Stomach (tissue), 19 donors: ENCODE measurements at places on chromosomes 4 and X. TPM values are rescaled to one million over a fixed set of nuclear protein-coding genes. Genes with fewer than 3 reads are reported as not detected.

Gene TMSB15A
- total RNA-seq: not detected

- H3K27ac ChIP-seq: peak overlapping the region; percentile 72
- DNase-seq: no peak
- no peak overlapping the region for H3K4me3 ChIP-seq
- H3K27me3 ChIP-seq: no peaks in the 10 kb centered on the region
Observed at GRCh38 chrX:136065044-136065671, 79.9 kb downstream of the SLC9A6 start.

- no peak for DNase-seq
- H3K27ac ChIP-seq: no peak overlapping the region
- H3K4me3 ChIP-seq: no peak overlapping the region
- H3K36me3 ChIP-seq: no peaks in the 10 kb centered on the region
- no peaks in the 10 kb centered on the region for H3K27me3 ChIP-seq
Observed at GRCh38 chrX:30904186-30904585, 15.1 kb upstream of the TAB3 start.

Gene CCSER1
- total RNA-seq: 28.1 TPM

DNA sequence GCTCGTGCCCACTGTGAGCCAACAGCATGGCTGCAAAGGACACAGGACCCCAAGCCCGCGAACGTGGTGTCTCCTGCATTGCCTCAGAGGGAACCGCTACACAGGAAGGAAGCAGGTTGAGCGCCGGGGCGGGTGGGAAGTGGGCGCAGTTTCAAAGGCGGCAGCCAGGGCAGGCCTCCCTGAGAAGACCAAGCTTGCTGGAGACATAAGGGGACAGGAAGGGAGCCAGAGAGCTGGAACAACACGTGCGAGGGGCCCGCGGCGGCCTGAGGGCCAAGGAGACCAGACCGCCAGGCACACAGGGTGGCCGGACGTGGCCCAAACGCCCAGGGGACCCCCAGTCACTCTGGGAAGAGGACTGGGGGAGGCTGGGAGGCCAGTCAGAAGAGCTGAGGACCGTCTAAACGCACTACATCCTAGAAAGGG lies 32.0 kb downstream of the CTBP1 start:
- peaks cover 90% of the 10 kb centered on the region for H3K36me3 ChIP-seq
- no peaks in the 10 kb centered on the region for H3K27me3 ChIP-seq
- H3K27ac ChIP-seq: peak overlapping the region; percentile 74
- H3K4me1 ChIP-seq: peaks cover 15% of the 10 kb centered on the region

- no peak overlapping the region for H3K4me3 ChIP-seq
- H3K27ac ChIP-seq: no peak overlapping the region
Observed at GRCh38 chrX:130836447-130836846, 66.6 kb downstream of the ENOX2 start.

GRCh38 chr4:126526335-126526734 lies 1106.4 kb upstream of the INTU start:
- H3K27ac ChIP-seq: no peak overlapping the region
- no peak for DNase-seq
- no peak overlapping the region for H3K4me3 ChIP-seq
- H3K36me3 ChIP-seq: no peaks in the 10 kb centered on the region
- no peaks in the 10 kb centered on the region for H3K27me3 ChIP-seq

GRCh38 chr4:75412746-75413145 lies 101.5 kb downstream of the RCHY1 start:
- H3K4me3 ChIP-seq: no peak overlapping the region
- no peak overlapping the region for H3K27ac ChIP-seq
- no peaks in the 10 kb centered on the region for H3K27me3 ChIP-seq
- no peaks in the 10 kb centered on the region for H3K4me1 ChIP-seq
- no peaks in the 10 kb centered on the region for H3K36me3 ChIP-seq
- DNase-seq: no peak

Gene COL4A5
- 76.8 TPM for total RNA-seq

Gene HS3ST1
- 4.2 TPM for total RNA-seq

GRCh38 chr4:2963966-2964471 lies 648 bp downstream of the GRK4 start:
- peak; percentile 55 for DNase-seq
- no peaks in the 10 kb centered on the region for H3K27me3 ChIP-seq
- H3K36me3 ChIP-seq: no peaks in the 10 kb centered on the region

DNA sequence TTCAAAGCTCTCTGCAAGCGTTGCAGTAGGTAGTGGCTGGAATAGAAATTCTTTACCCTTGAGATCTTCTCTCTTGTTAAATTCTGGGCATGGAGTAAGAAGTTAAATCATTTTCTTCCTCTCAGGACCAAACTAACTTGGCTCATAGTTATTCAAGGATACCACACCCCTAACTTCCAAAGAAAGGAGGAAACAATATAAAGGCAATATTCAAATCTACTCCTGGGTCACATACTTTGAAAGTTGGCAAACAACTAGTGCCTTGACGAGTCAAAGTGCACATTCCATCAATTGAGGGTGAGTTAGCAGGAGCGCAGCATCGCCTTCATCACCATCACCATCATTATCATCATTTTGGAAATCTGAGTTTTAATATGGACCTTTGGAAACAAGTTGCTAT lies 20.4 kb upstream of the KIT start:
- H3K36me3 ChIP-seq: no peaks in the 10 kb centered on the region
- no peak overlapping the region for H3K27ac ChIP-seq
- H3K4me3 ChIP-seq: no peak overlapping the region
- no peak for DNase-seq

- peaks cover 14% of the 10 kb centered on the region for H3K4me1 ChIP-seq
- no peak overlapping the region for H3K4me3 ChIP-seq
- H3K27ac ChIP-seq: no peak overlapping the region
- H3K27me3 ChIP-seq: no peaks in the 10 kb centered on the region
Observed at GRCh38 chr4:153757407-153757806, 2.4 kb downstream of the RNF175 start.

- no peaks in the 10 kb centered on the region for H3K36me3 ChIP-seq
- H3K27me3 ChIP-seq: no peaks in the 10 kb centered on the region
- H3K4me1 ChIP-seq: no peaks in the 10 kb centered on the region
Observed at GRCh38 chrX:124018023-124018422, 56.5 kb downstream of the STAG2 start.

- no peak overlapping the region for H3K4me3 ChIP-seq
- H3K27ac ChIP-seq: no peak overlapping the region
- H3K4me1 ChIP-seq: no peaks in the 10 kb centered on the region
- H3K27me3 ChIP-seq: no peaks in the 10 kb centered on the region
Observed at GRCh38 chr4:98749206-98749605, 90.8 kb upstream of the TSPAN5 start.

- no peaks in the 10 kb centered on the region for H3K36me3 ChIP-seq
- H3K4me1 ChIP-seq: no peaks in the 10 kb centered on the region
- H3K4me3 ChIP-seq: no peak overlapping the region
- DNase-seq: no peak
- H3K27me3 ChIP-seq: no peaks in the 10 kb centered on the region
Observed at GRCh38 chr4:14078326-14078725, 450.8 kb upstream of the BOD1L1 start.

DNA sequence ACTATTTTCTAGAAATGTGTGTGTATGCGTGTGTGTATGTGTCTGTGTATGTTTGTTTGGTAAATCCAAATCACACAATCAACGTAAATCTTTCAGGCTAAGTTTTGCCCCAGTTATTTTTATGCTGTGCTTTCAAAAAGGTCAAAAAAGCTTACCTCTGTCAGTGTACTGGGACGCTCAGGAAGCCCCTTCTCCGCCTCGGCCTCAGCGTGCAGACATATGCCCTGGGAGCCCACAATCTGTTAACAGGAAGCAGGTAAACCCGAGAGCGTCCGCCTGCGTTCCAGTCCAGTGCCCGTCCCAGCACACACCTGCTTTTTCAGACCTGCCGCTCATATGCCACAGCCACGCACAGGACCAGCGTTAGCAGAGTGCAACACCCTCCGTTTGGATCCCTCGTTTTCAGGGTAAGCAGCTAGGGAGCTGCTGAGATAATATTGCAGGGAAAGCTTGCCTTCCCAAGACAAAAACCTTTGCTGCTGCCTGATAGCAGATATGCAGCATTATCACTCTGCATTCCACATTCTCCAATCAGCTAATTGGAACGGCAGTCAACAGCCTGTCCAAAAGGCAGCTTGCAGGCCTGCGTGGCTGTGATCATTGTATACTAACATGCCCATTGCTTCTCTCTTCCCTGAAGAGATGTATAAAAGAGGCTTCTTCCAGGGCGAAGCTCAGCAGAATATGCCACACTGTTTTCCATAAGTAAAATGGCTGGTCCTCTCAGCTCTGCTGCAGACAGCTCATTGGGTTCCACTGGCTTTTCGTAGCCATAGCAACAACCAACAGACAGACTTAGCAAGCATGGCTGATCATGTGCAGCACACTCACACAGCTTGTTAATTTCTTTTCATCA lies at the start of gene SORBS2:
Gene SORBS2 (minus strand): TSS at position 686 of the 856 bp plus-strand sequence. CDS start 121,623 bp downstream, outside the sequence.
- no peaks in the 10 kb centered on the region for H3K36me3 ChIP-seq
- H3K27me3 ChIP-seq: no peaks in the 10 kb centered on the region
- H3K27ac ChIP-seq: peak within 1 kb of the TSS; percentile 86
- peak within 1 kb of the TSS; percentile 54 for H3K4me3 ChIP-seq

DNA sequence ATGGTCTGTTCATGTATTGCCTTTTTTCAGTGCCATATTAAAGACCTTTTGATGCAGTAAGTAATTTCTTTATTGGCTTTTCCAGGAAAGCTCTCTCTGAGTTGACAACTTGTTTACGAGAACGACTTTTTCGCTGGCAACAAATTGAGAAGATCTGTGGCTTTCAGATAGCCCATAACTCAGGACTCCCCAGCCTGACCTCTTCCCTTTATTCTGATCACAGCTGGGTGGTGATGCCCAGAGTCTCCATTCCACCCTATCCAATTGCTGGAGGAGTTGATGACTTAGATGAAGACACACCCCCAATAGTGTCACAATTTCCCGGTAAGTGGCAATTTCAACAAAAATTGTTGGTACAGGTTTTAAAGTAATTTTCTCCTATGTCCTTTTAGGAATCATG lies 148.0 kb downstream of the STIM2 start:
- DNase-seq: no peak
- H3K27ac ChIP-seq: no peak overlapping the region
- H3K4me3 ChIP-seq: no peak overlapping the region
- no peaks in the 10 kb centered on the region for H3K36me3 ChIP-seq
- peaks cover 14% of the 10 kb centered on the region for H3K4me1 ChIP-seq

GRCh38 chrX:144849141-144849540 lies 398.2 kb upstream of the SPANXN1 start:
- DNase-seq: no peak
- no peaks in the 10 kb centered on the region for H3K27me3 ChIP-seq
- no peaks in the 10 kb centered on the region for H3K4me1 ChIP-seq
- H3K27ac ChIP-seq: no peak overlapping the region

DNA sequence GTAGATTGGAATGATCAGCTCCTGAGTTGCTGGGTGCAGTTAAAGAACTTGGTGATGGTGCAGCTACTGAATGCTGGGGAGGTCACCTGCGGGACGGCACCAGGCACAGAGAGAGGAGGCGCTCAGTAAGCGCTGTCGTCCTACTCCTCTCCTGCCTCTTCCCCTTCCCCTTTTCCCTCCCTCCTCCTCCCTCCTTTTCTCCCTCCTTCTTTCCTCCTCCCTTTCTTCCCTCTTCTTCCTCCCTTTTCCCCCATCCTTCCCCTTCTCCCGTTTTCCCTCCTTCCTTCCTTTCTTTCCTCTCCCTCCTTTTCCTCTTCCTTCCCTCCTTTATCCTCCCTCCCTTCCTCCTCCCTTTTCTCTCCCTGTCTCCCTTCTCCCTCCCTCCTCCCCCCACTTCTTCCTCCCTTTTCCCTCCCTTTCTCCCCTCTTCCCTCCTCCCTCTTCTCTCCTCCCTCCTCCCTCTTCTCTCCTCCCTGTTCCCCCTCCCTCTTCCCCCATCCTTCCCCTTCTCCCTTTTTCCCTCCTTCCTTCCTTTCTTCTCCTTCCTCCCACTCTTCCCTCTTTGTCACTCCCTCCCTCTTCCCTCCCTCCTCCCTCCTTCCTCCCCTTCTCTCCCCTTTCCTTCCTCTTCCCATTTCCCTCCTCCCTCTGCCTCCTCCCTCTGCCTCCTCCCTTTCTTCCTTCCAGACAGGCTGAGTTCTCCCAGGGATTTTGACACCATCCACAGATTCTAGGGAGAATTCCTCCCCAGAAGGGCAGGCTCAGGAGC lies 87.9 kb upstream of the PSAPL1 start:
- H3K27me3 ChIP-seq: peaks cover 25% of the 10 kb centered on the region
- H3K4me1 ChIP-seq: no peaks in the 10 kb centered on the region
- no peak overlapping the region for H3K4me3 ChIP-seq
- DNase-seq: no peak
- H3K36me3 ChIP-seq: no peaks in the 10 kb centered on the region

Gene GC
- total RNA-seq: 5.5 TPM

Gene PDE6B
- not detected for total RNA-seq

Gene CXCL1
- total RNA-seq: 56.0 TPM

DNA sequence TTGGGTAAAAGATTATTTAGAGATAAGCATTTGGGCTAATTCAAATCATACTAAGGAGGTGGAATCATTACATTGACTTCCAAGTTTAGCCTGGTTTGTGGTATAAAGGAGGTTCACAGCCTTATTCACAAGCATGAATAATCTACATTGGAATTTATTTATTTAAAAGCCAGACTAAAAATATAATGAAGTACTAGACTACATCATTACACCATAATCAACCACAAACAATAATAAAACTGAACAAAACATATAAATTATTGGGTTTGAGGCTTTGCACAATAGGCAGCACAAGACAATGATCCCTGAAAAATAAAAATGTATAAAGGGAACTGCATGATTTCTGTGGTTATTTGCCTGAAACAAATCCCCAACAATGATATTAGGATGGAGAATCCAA lies 314.0 kb downstream of the GBA3 start:
- no peak overlapping the region for H3K4me3 ChIP-seq
- no peaks in the 10 kb centered on the region for H3K36me3 ChIP-seq
- H3K4me1 ChIP-seq: no peaks in the 10 kb centered on the region
- DNase-seq: no peak
- H3K27ac ChIP-seq: no peak overlapping the region

- peak; percentile 66 for DNase-seq
- peaks cover 3% of the 10 kb centered on the region for H3K27me3 ChIP-seq
- peaks cover 26% of the 10 kb centered on the region for H3K4me1 ChIP-seq
- H3K36me3 ChIP-seq: no peaks in the 10 kb centered on the region
- peak overlapping the region; percentile 31 for H3K4me3 ChIP-seq
Observed at GRCh38 chrX:76148753-76149152, 24.1 kb upstream of the PBDC1 start.

Gene LUZP4
- not detected for total RNA-seq

DNA sequence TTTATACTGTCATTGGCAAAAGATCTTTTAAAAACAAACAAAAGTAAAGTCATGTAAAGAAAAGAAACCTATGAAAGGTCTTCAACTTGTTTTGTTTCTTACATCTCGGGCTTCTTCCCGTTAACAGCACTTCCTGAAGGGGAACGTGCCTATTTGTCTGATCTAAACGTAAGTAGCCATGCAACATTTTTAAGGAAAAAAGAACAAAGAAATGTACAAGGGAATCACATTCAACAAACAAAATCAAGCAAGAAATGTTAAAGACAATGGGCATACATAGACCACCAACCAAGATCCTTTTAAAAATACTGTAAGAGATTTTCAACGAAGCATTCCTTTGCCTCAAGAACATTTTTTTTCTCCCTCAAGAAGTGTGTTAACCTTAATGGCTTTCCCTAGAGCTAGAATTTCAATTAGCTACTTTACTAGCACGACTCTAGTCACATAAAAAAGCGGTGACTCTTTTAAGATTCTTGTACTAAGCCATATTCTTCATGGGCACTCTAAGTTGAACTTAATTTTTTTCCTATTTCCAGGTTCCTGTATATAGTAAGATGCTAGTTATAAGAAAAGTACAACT lies 112.0 kb upstream of the TTC29 start:
- peaks cover 4% of the 10 kb centered on the region for H3K4me1 ChIP-seq
- DNase-seq: peak; percentile 26
- H3K27me3 ChIP-seq: no peaks in the 10 kb centered on the region
- peak overlapping the region; percentile 24 for H3K4me3 ChIP-seq

GRCh38 chr4:184196730-184197385 lies 20.8 kb downstream of the ENPP6 start:
- no peak overlapping the region for H3K27ac ChIP-seq
- H3K27me3 ChIP-seq: no peaks in the 10 kb centered on the region
- H3K4me1 ChIP-seq: peaks cover 4% of the 10 kb centered on the region
- H3K36me3 ChIP-seq: no peaks in the 10 kb centered on the region
- DNase-seq: no peak
